Stimulated activated CD8-positive, alpha-beta memory T cell treated with anti-CD3 and anti-CD28 coated beads, Interleukin-2, amount 100 ng/mL, for 48 hours (primary cell): ENCODE measurements at places on chromosomes 12 and 14.

DNA sequence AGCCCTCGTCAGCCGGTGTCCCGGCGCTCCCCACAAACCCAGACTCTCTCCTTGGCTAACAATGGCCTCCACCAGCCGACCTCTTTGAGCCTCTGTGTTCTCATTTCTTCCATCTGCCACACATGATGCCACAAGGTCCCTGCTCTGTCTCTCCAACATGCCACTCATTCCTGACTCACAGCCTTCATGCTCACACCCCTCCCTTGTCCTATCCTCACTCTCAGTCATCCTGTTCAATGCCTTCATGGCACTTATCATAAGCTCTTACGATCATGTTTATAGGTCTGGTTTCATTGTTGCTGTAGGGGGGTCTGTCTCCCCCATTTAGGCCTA is 9.6 kb upstream of the SERPINA11 start:
- no peak for DNase-seq

DNA sequence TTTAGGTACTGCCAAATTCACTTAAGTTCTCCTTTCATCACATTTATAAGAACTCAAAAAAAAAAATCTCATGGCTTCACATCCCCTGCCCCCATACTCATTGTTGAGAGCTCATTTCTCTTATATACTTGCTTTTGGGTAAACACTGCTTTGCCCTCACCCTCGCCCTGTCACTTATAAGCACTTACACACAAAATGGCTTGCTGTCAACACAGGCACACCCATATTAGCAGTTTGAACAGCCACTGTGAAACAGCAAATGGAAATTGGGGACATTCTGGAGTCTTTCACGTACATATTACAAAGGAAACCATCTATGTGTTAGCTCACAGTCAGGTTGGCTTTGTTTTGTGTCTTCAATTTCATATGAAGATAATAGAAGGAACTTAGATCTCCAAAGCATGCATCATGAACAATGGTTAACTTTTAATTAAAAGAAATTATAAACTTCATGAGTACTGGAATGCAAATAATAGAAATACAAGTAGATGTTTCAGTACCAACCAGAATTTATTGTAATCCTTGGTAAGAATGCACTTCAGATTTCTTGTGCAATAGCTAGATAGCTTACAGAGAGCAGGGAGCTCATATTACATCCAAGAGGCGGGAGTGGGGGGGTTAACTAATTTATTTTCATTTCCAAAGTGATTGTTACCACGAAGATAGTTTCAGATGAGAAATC is 272.2 kb downstream of the ALG10B start:
- no peak for DNase-seq

GRCh38 chr12:40691913-40692764 is at the start of gene CNTN1:
Gene CNTN1 (plus strand): TSS chr12:40692439.
- no peak for DNase-seq

- no peak for DNase-seq
These were observed 30.0 kb upstream of the ANP32D start for GRCh38 chr12:48442179-48442847.

GRCh38 chr12:102534899-102535298 is 54.5 kb upstream of the IGF1 start:
- DNase-seq = no peak

DNA sequence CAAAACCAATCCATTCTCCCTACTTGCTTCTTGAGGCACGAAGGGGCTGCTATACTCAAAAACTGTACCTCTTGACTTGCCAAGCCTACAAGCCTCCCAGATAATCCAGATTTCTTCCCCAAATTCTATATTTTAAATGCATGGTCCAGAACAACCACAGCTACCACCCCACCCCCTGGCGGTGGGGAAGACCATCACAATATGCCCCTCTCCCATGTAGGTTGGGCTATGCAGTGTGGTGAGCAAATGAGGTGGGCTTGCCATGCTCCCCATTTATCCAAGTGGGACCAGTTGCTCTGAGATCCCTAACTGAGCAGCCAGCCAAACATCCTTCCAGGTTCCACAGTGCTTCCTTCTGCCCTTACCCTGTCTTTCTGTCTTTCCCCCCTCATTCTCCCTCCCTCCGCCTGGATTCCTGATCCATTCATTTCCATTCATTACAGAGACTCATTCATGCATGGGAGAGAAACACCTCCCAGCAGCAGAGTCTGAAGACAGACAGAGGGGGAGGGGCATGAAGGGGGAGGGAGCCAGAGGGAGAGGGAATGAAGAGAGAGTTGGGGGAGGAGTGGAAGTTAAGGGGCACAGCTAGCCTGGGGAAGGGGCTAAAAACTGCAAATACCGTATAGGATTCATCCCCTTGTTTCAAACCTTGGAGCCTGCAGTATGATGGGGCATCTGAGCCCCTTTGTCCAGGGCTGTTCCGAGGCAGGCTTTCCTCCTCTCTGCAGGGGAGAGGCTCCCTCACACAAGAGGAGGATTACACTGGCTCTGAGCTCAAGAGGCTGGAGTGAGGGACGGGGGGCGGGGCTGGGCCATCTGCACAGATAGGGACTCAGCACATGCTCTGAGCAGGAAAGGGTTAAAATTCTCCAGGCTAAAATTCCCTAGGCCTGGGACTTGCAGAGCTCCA is 4.4 kb downstream of the ZNF219 start:
- DNase-seq = no peak

DNA sequence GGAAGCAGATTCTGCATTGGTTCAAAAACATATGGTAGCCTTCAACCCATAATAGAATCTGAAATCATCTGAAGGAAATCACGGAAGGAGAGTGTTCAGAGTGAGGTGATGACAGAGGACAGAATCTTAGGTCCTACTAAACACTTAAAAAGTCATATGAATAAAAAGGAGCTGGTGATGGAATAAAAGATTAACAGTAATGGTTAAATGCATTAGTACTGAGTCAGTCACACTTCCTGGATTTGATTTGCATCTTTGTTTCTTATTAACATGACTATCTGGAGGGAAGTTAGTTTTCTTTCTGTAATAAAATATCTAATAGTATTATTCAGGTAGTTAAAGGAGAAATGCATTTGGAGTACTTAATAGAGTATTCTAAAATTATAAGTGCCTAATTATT is 296.3 kb upstream of the ATXN7L3B start:
- no peak for DNase-seq

DNA sequence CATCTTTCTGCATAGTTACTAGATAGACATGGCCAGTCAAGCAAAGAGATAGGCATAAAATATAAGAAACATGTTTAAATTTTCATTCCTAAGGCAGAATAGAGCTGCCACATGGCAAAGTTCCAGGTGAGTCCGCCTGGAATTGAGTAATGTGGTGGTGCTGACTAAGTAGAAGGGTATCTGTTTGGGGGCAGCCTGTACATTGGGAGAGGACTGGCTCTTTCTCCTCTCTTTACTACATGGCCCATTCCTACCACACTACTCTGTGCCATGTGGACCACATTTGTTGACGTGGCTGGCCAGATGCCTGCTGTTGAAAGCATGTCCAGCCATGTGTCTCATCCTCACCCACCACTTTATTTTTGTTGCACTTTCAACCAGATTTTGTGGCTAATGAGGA is 354.0 kb downstream of the ETNK1 start:
- no peak for DNase-seq

- DNase-seq = no peak
These were observed 144.6 kb downstream of the RAD51B start for GRCh38 chr14:67963960-67964812.

DNA sequence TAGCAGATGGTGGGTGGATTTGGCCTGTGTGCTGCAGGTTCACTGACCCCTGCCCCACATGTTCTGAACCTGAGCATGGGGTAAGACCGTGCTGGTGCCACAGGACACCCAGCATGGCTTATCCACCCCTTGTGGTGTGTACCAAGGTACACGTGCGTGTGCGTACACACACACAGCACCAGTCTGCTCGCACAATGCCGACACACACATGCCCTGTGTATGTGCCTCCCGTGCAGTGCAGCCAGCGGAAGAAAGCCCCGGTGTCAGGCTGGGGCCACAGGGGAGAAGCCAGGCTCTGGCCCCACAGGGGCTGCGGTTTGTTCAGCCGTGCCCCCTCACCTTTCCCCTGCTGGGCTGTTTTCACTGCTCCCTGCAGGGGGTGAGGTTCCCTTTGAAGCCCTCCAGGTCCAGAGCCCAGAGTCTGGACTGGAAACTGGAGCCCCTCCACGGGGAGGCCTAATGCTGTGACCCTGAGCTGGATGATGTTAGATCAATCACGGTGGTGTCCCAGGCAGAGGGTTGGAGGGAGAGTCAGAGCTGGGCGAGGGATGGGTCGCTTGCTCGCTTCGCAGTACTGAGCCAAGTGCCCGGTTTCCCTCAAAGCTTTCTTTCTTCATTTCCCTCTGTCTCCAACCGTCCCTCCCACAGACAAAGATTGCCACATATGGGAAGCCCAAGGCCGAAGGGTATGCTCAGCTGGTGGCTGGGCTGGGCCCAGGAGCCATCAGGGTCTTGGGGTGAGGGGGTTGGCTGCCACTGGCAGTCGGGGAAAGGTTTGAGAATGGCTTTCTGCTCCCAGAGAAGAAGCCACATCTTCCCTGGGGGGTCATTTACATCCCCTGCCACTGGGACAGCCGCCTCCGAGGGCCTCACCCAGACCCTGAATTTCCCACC is 6.2 kb downstream of the DTX1 start:
- no peak for DNase-seq

- no peak for DNase-seq
These were observed 523 bp downstream of the WSB2 start for GRCh38 chr12:118060301-118061010.

DNA sequence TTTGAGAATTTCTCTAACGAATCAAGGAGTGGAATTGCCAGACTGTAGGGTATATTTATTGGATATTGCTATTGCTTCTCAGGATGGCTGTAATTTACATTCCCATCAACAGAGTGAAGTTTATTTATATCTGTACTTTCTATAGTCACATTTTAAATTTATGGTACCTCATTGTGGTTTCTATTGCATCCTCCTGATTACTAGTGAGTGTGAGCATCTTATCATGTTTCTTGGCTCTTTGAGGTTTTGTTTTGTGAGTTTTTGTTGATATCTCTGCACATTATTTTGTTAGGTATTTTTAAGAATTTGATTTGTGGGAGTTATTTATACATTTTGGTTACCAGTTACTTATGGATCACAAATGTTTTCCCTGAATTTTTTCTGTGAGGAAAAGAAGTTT is 13.9 kb downstream of the DNM1L start:
- DNase-seq = no peak

DNA sequence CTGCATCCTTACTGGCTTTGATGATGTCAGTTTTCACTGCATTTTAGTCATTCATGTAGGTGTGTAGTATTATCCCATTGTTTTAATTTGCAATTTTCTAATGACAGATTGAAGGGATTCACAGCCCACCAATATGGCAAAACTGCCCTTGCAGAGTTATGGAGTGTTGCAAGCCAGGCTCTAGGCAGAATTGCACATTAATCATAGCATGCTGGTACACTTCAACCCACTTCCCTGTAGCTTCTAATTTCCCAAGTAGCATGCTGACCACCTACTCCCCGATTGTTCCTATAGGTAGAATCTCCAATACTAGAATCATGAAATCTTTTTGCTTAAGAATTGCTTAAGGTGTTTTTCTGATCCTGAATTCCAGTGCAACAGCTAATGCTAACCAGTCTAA is 5.2 kb upstream of the RNASE6 start:
- DNase-seq = no peak

- no peak for DNase-seq
These were observed 195.2 kb downstream of the NTF3 start for GRCh38 chr12:5627053-5627630.

GRCh38 chr12:21369141-21369980 is 3.3 kb upstream of the IAPP start:
- DNase-seq = no peak

GRCh38 chr12:56299308-56299852 is 750 bp downstream of the CS start:
- no peak for DNase-seq

DNA sequence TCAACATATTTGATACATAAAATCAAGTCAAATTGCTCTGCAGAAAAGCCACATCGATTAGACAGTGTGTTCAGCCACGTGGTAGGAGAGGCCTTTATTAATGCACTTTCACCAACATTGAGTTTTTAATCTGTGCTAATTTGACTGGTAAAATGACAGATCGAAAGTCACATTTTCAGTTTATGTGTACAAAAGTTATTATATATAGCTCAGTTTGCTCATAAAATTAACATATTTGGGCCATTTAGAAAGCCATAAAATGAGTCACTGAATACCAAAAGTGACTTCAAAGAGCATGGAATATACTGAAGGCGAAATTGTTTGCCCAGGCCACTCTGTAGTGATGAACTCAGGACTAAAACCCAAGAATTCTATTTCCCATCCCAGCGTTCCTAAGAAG is 26.0 kb downstream of the C12orf42 start:
- no peak for DNase-seq

- DNase-seq = no peak
These were observed 344.7 kb downstream of the NELL2 start for GRCh38 chr12:44531320-44531971.

DNA sequence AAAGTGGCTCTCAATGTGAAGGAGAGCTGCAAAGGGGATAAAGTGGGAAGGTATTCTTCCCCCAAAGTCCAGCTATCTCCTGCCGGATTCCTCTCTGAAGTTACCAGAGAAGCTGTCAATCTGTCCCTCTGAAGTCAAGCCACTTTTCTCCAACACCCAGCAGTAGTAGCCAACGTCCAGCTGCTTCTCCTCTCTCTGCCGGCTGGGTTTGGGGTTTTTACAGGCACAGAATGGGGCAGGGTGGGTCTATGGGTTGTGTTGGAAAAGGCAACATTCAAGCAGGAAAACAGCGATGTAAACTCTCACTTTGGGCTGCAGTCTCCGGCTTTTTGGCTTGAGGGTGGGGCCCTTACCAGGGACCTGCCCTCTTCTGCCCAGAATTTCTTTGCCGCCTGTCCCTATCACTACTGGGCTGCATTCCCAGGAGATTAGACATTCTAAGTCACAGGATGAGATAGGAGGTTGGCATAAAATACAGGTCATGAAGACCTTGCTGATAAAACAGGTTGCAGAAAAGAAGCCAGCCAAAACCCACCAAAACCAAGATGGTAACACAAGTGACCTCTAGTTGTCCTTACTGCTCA is 16.3 kb downstream of the CAPZA3 start:
- DNase-seq = no peak

GRCh38 chr12:28110329-28110728 is 79.9 kb upstream of the CCDC91 start:
- DNase-seq = no peak

DNA sequence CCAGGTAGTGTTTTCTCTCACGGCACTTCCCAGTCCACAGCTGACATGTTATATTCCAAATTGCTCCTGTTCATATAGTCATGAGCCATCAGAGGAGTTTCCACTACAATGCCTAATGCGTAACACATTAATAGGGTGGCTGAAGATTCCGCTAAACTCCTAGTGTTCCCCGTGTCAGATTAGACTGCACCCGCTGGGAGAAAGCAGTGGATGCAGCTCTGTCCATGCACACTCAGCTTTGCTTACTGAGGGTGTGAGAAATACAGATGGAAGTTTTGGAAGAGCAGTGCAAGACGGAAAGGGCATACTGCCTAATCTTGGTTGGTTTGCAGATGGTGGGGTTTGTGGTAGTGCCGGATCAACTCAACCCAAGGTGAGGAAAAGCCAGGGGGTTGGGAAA is 5.6 kb downstream of the PPP1R3E start:
- no peak for DNase-seq

DNA sequence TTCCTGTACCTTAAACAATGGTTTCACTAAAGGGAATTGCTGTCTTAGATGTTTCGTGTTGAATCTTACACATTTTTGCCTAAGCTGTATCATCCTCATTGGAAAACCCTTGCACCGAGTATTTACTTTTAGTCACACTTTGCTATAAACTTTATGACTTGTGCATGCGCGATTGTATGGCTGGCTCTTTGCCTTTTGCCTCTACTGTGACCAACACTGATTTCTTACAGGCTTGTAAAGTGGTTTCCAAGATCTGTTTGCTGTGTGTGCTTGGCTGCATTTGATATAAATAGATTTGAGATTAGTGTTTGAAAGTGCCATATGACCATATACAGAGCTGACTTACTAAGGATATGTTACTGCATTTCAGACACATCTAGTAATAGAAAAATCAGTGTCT is 40.5 kb downstream of the RASSF3 start:
- DNase-seq = no peak
